GM23248 (cell line): ENCODE measurements at places on chromosomes 7 and 10. TPM values are rescaled to one million over a fixed set of nuclear protein-coding genes. Genes with fewer than 3 reads are reported as not detected.
A peak's percentile ranks its signal among the peaks of the same experiment; 100 is the strongest.

GRCh38 chr10:103855424-103855823, at the start of gene SH3PXD2A:
Gene SH3PXD2A (minus strand): TSS chr10:103855576. CDS start chr10:103855266, 310 bp downstream.
- H3K27ac ChIP-seq = peak within 1 kb of the TSS; percentile 32
- no peaks in the 10 kb centered on the region for H3K36me3 ChIP-seq
- H3K4me1 ChIP-seq = peaks cover 41% of the 10 kb centered on the region
- H3K4me3 ChIP-seq = peak within 1 kb of the TSS; percentile 81

- peaks cover 29% of the 10 kb centered on the region for H3K36me3 ChIP-seq
- 0 out of 2 replicates have a peak overlapping the region, but pooled peaks have one; percentile 2 for H3K4me3 ChIP-seq
- peak; percentile 46 for DNase-seq
- peaks cover 18% of the 10 kb centered on the region for H3K4me1 ChIP-seq
- H3K27ac ChIP-seq = peak overlapping the region; percentile 11; the same call in 1 of the 2 replicates
Observed at GRCh38 chr10:133405844-133406527, 12.0 kb downstream of the MTG1 start.

DNA sequence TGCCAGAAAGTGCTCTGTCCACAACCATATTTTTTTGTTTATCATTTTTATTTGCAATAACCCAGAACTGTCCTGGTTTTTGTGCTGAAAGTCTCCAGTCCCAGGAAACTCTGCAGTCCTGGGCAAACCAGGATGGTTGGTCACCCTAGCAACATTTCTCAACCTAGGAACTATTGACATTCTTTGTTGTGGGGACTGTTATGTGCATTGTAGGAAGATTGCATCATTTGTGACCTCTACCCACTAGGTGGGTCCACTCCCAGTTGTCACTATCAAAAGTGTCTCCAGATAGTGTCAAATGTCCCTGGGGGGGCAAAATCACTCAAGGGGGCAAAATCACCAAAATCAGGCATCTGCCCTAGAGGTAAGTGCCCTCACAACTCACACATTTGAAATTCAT, 14.0 kb upstream of the SRI start:
- no peak overlapping the region for H3K27ac ChIP-seq
- peak; percentile 3 for DNase-seq
- no peaks in the 10 kb centered on the region for H3K36me3 ChIP-seq
- H3K4me1 ChIP-seq = no peaks in the 10 kb centered on the region
- H3K27me3 ChIP-seq = peaks cover 4% of the 10 kb centered on the region

DNA sequence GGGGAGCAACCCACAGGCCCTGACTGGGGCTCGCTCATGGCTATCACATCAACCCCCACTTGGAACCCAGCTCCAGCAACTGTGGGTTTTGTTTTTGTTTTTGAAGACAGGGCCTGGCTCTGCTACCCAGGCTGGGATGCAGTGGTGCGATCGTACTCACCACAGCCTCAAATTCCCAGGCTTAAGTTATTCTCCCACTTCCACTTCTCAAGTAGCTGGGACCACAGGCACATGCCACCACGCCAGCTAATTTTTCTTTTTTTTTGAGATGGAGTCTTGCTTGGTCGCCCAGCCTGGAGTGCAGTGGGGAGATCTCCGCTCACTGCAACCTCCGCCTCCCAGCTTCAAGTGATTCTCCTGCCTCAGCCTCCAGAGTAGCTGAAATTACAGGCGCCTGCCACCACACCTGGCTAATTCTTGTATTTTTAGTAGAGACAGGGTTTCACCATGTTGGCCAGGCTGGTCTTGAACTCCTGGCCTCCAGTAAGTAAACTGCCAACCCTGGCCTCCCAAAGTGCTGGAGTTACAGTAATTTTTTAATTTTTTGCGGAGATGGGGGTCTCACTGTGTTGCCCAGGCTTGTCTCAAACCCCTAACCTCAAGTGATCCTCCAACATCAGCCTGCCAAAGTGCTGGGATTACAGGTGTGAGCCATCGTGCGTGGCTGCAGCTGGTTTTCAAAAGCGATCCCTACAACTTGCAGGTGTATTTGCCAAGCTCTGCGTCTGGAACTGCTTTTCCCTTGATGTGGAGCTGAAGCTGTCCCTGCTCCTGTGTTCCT, 228.7 kb downstream of the SKIDA1 start:
- H3K4me3 ChIP-seq = no peak overlapping the region
- H3K27me3 ChIP-seq = no peaks in the 10 kb centered on the region
- H3K27ac ChIP-seq = no peak overlapping the region
- no peaks in the 10 kb centered on the region for H3K36me3 ChIP-seq

VWC2 gene
- not detected in 2 replicates for polyA plus RNA-seq
